MM.1S (cell line): ENCODE measurements at places on chromosomes 5 and 9.

- DNase-seq = no peak
These were observed 71.1 kb upstream of the LRRTM2 start for GRCh38 chr5:138946241-138946623.

- no peak for DNase-seq
These were observed 256.2 kb downstream of the FER start for GRCh38 chr5:109003928-109004327.

DNA sequence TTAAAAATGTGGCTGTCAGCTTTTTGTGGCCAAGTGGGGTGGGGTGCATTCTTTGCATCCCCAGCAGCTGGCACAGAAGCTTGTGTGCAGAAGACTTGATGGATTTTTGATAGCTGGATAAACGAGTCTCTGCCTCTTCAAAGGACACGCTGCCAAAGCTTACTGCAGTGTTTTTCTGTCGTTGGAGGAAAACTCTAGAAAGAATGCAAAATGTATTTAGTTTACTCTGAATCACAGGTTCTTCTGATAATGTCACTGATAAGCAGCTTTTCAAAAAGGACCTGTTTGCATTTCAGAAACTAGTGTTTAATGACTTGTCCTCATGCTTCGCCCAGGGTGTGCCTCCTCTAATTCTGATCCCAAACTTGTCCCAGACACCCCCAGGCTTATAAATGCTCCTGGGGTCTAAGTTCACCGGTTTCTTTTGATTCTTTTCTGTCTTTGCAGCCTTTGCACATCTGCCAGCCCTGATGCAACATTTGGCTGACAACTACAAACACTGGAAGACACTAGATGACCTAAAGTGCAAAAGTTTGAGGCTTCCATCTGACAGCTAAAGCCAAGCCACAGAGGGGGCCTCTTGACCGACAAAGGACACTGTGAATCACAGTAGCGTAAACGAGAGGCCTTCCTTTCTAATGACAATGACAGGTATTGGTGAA is 66.0 kb downstream of the WDR41 start:
- no peak for DNase-seq

DNA sequence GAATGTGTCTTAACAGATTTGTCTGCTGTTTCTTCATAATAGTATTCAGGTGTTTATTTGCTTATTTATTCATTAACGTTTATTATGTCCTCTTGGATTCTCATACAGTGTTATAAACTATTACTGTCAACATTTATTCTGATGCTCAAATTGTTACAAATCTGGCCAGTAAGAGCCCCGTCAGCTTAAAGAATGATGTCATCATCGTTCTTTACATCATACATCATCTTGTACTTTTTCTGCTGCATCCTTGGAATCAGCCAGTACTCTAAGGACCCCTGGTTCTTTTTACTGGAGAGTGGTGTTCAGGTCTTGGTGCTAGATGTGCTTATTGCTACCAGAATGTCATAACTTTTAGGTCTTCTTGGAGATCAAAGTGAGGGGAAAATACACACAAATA is 86.6 kb downstream of the SH3GL2 start:
- DNase-seq = no peak
